Foreskin keratinocyte (primary cell): ENCODE measurements at places on chromosomes 1 and 21. TPM values are rescaled to one million over a fixed set of nuclear protein-coding genes. Genes with fewer than 3 reads are reported as not detected.

TBX19 gene
- total RNA-seq = 0.24 and 0.32 TPM in 2 replicates

C1orf21 gene
- 37.7 and 40.3 TPM in 2 replicates for total RNA-seq

SPRR2F gene
- total RNA-seq = not detected in 2 replicates

MAEL gene
- total RNA-seq = not detected in 2 replicates

S1PR1 gene
- 16.9 and 24.9 TPM in 2 replicates for total RNA-seq

PWP2 gene
- total RNA-seq = 2.4 and 23.6 TPM in 2 replicates

PPIAL4G gene
- total RNA-seq = not detected in 2 replicates

HTR6 gene
- not detected in 2 replicates for total RNA-seq

COL8A2 gene
- total RNA-seq = 0.68 and 0.78 TPM in 2 replicates

C8A gene
- total RNA-seq = not detected in 2 replicates

KIFAP3 gene
- total RNA-seq = 26.2 and 28.9 TPM in 2 replicates

ASCL5 gene
- not detected in 2 replicates for total RNA-seq

DDX59 gene
- 14.0 and 14.4 TPM in 2 replicates for total RNA-seq

TGFB2 gene
- total RNA-seq = 4.8 and 6.6 TPM in 2 replicates

CFHR1 gene
- not detected in 2 replicates for total RNA-seq

ACADM gene
- 36.3 and 37.2 TPM in 2 replicates for total RNA-seq

SERINC2 gene
- total RNA-seq = 153 and 158 TPM in 2 replicates

CA14 gene
- total RNA-seq = 0.37 and 0.60 TPM in 2 replicates

FAM3B gene
- not detected in 2 replicates for total RNA-seq

RNU1-3 gene
- total RNA-seq = 2,556 and 4,441 TPM in 2 replicates

HNRNPCL1 gene
- total RNA-seq = not detected in 2 replicates

OR6N1 gene
- total RNA-seq = not detected in 2 replicates

ETV3L gene
- not detected in 2 replicates for total RNA-seq

CFAP126 gene
- total RNA-seq = not detected in 2 replicates
